Chondrocyte (in vitro differentiated cells): ENCODE measurements at places on chromosomes 11 and 22. TPM values are rescaled to one million over a fixed set of nuclear protein-coding genes. Genes with fewer than 3 reads are reported as not detected.

APLP2 gene
- 355 to 358 TPM (median 358 TPM) in 3 replicates for total RNA-seq

DBX1 gene
- not detected in 3 replicates for total RNA-seq

LDLRAD3 gene
- total RNA-seq, result 7.4 to 14.8 TPM (median 8.6 TPM) in 3 replicates

- DNase-seq, result peak; percentile 87
Observed at GRCh38 chr22:47057916-47058585, 295.6 kb downstream of the TBC1D22A start.
